ENCODE measurements at places on chromosomes 1 and 21.

DNA sequence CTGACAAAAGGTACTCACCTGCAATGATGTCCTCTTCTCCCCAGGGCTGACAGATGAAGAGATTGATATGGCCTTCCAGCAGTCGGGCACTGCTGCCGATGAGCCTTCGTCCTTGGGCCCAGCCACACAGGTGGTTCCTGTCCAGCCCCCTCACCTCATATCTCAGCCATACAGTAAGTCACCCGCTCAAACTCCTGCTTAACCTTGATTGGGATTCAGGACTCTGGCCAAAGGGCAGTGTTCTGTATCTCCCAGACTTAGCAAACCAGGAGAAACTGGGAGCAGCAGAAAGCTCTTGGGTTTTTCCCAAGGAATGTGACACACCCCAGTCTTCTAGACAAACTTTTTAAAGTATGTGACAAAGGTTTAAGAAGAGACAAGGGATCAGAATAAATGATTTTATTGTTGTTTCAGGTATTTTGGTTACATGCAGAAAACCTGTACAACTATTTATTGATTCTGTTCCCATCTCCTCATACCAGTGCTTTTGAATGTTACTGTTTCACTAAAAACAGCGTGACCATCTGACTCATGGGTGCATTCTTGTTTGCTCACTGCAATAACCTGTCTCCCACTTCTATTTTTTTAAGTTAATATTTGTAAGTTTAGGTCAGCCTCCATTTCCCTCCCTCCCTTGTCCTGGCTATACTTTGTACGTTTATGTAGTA is 124.6 kb downstream of the PEX14 start:
- no peak overlapping the region for H3K4me3 ChIP-seq
- H3K36me3 ChIP-seq = no peaks in the 10 kb centered on the region
- no peaks in the 10 kb centered on the region for H3K27me3 ChIP-seq
- H3K4me1 ChIP-seq = peaks cover 20% of the 10 kb centered on the region

- no peaks in the 10 kb centered on the region for H3K4me1 ChIP-seq
- peak overlapping the region; percentile 37 for H3K4me3 ChIP-seq
- H3K27me3 ChIP-seq = no peaks in the 10 kb centered on the region
- H3K36me3 ChIP-seq = no peaks in the 10 kb centered on the region
- peak overlapping the region; percentile 29 for H3K27ac ChIP-seq
Measured at GRCh38 chr1:213982289-213982671, 5.5 kb upstream of the PROX1 start.

GRCh38 chr21:38922474-38923235 is 116.9 kb downstream of the ETS2 start:
- no peaks in the 10 kb centered on the region for H3K36me3 ChIP-seq
- H3K27ac ChIP-seq = no peak overlapping the region
- peaks cover 21% of the 10 kb centered on the region for H3K4me1 ChIP-seq

DNA sequence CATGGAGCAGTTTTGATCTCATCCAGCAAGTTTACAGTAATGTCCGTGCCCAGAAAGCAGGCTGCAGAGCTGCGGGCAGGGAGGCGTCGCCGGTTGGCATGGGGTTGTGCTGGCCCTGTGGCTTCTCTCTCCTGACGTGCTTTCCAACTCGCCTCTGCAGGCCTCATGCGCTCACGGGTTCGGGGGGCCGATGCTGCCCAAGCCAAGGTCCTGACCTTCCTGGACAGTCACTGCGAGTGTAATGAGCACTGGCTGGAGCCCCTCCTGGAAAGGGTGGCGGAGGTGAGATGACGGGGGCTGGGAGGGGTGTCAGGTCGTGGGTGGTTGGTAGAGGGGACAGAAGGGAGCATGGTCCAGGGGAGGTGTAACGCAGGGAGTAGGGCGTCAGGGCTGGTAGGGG is 176.1 kb downstream of the GALNT2 start:
- no peaks in the 10 kb centered on the region for H3K4me1 ChIP-seq
- no peak overlapping the region for H3K4me3 ChIP-seq
- peaks cover 8% of the 10 kb centered on the region for H3K36me3 ChIP-seq

- no peak overlapping the region for H3K27ac ChIP-seq
- no peak for DNase-seq
- H3K4me1 ChIP-seq = no peaks in the 10 kb centered on the region
- no peaks in the 10 kb centered on the region for H3K27me3 ChIP-seq
Measured at GRCh38 chr1:208835097-208835463, 590.9 kb upstream of the PLXNA2 start.

DNA sequence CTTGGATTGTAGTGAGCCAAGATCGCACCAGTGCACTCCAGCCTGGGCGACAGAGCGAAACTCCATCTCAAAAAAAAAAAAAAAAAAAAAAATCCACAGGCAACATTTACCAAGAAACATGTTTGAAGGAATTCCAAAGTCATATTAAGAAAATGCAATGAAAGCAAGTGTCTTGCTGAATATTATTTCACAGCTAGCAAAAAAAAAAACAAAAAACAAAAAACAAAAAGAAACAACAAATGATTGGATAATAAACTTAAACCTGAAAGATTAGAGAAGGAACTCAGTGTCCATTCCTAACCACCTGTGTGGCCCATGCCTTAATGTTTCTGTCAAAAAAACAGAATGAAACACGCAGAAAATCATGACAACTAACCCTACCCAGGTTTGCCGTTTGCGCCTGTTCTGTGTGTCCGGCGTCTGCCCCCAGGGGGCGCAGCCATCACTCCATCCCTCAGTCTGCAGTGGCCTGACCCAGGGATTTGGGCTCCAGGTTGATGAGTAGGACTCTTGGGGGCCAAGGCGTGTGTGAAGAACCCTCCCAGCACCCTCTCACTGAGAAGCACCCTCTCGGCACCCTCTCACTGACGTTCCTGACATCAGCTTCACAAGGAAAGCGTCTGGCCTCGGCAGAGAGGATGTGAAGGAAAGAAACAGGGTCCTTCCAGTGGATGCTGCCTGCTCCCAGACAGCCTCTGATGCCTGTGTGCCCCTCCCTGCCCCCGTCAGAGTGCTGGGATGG is 19.2 kb upstream of the PTTG1IP start:
- no peak overlapping the region for H3K4me3 ChIP-seq
- no peak for DNase-seq
- no peaks in the 10 kb centered on the region for H3K4me1 ChIP-seq

DNA sequence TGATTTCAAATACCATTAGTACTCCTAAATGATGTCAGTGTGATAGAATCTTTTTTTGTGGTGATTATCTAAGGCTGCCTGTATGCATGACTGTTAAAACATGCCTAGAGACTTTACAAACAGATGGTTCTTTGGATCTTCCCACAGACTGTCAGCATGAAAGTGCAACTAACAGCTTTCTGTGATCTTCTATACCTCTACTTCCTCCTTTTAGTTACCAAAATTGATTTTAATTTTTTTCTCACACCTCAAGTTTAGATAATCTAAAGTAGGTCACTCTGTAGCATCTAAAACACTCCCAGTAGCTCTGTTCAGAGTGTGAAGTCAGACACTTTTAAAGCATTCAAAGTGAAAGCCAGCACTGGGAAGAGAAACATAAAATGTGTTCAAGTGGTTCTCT is 534.5 kb downstream of the PTPRC start:
- no peaks in the 10 kb centered on the region for H3K27me3 ChIP-seq
- DNase-seq = no peak
- H3K27ac ChIP-seq = no peak overlapping the region
- no peak overlapping the region for H3K4me3 ChIP-seq
- no peaks in the 10 kb centered on the region for H3K4me1 ChIP-seq

GRCh38 chr1:27666791-27667254 is 5.2 kb downstream of the IFI6 start:
- no peak for DNase-seq
- no peak overlapping the region for H3K27ac ChIP-seq
- no peaks in the 10 kb centered on the region for H3K27me3 ChIP-seq
